ENCODE measurements at places on chromosomes 5 and 9.

GRCh38 chr9:32565967-32566366 is 7.0 kb downstream of the NDUFB6 start:
- peaks cover 42% of the 10 kb centered on the region for H3K36me3 ChIP-seq
- no peak for DNase-seq
- no peaks in the 10 kb centered on the region for H3K27me3 ChIP-seq
- H3K4me3 ChIP-seq = no peak overlapping the region
- H3K27ac ChIP-seq = no peak overlapping the region

DNA sequence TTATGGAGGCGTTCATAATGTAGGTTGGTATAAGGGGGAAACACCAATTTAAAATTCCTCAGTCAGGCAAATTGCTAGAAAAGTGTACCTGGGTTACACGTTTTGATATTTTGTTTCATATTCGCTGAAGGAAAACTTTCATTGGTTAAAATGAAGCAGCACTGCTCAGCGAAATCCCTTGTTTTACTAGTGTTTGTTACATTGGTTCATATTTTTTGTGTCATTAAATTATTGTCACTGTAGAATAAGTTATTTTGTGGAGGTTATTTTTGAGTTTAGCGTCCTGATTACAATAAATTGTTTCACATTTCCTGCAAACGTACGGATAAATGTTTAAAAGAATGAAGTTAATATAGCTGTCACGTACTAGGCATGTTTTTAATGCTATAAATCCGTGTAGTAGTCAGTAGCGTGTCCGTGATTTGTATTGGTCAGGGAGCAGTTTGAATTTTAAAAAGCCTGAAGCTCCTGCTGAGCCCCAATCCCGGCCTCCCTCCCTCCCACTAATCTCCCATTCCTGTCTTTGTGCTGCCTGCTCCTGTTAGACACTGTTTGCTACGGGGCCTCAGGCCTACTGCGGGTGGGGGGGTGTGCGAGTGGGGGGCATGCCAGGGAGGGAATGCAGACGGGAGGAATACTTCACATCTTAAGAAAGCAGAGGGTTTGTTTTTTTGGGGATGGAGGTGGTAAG is 2.0 kb downstream of the NIPBL start:
- H3K4me3 ChIP-seq = peak overlapping the region; percentile 94
- peaks cover 5% of the 10 kb centered on the region for H3K36me3 ChIP-seq
- peaks cover 56% of the 10 kb centered on the region for H3K4me1 ChIP-seq

GRCh38 chr9:109310486-109310901 is 10.4 kb downstream of the EPB41L4B start:
- H3K4me3 ChIP-seq = no peak overlapping the region
- H3K27ac ChIP-seq = no peak overlapping the region
- H3K4me1 ChIP-seq = no peaks in the 10 kb centered on the region
- no peak for DNase-seq

DNA sequence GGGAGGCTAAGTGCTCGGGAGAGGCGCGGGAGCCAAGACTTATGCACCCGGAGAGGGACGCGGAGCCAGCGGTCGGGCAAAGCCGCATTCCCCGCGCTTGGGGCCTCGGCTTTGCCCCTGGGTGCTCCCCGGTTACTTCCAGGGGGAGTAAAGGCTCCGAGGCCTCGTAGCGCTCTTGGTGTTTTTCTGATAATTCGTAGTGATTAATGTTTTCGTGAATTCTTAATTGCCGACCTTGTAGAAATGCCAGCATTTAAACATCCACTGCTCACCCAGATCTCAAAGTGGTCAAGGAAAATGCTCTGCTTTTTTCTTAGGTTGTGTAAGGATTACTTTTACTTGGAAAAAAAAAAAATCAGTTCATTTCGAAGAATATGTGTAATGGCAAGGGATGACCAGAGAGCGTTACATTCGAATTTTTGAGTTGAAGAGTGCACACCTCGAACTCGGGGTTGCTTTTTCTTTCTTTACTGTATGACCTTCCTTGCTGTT is 654 bp upstream of the TUT7 start:
- DNase-seq = no peak
- peak overlapping the region; percentile 88 for H3K4me3 ChIP-seq
- peaks cover 7% of the 10 kb centered on the region for H3K36me3 ChIP-seq
- peak overlapping the region; percentile 59 for H3K27ac ChIP-seq
- H3K4me1 ChIP-seq = peaks cover 44% of the 10 kb centered on the region

Measured in DND-41 (cell line).